ENCODE measurements at places on chromosomes 7 and 10.

DNA sequence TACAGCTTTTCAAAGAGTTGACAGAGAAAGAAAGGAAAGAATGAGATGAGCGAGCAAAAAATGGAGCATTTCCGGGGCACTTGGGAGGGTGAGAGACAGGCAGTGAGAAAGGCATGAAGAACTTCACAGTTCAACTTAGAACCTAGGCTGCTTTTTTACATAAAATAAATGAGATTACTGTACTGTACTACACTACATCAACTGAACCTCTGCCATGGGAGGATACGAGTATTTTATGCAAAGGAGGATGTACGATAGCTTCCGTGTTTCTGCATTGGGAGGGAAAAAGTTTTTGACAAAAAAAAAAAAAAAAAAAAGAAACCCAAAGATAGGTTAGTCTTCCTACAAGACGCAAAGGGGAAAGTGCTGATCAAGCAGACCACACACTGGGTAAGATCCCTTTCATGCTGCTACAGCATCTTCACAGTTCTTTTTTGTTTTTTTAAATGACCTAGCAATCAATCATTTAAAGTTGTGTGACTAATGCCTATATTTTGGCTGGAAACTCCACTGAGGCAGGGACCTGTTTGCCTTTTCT lies 88.0 kb downstream of the RAPGEF5 start:
- no peak for DNase-seq

DNA sequence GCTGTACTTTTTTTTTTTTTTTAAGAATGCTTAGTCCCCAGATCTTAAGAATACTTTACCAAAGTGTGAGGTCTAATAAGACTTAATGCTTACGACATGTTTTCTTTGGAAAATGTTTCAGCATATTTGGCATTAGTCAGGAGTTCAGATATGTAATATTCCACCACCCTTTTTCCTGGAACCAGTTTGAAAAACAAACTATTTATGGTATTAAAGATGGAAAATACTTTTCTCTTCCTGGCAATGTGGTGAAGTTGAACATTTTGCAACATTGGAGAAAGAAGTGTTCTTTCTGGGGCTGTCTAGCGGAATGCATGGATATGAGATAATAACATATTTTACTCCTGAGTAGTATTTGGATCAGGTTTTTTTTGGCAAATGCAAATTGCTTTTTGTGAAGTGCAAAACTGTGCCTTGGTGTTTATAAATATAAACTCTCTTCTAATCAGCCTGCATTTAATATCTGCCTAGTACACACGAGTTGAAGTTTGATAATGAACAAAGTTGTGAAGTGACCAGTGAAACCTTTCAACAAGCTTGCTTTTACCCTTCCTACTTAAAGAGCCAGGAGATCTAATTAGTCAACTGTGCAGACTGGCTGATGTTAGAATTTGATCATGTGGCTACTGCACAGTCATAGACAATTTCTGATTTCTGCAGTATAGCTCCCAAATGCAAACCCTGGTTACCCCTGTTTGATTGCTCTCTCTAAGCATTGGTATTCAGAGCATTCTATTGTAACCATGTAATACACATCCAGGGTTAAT lies 20.9 kb downstream of the MAP3K8 start:
- no peak for DNase-seq

DNA sequence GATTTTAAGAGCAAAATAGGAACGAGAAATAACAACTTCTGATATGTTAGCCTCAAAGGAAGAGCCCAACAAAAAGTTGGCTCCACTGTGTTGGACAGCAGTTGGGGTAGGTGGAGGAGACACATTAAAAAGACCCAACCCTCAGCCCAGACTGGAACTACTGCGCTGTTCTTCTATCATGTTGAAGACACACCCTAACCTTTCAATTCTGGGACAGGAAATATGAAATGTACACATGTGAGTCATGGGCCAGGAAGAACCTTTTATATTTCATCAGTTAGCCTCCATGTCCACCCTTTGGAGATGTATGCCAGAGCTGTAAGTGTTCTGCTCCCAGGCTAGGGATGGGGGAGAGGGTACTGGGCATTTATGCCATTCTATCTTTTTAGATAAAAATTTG lies 22.1 kb downstream of the CLDN12 start:
- DNase-seq = no peak

- peak; percentile 17 for DNase-seq
These were observed 608 bp downstream of the ENTPD7 start for GRCh38 chr10:99659868-99660366.

DNA sequence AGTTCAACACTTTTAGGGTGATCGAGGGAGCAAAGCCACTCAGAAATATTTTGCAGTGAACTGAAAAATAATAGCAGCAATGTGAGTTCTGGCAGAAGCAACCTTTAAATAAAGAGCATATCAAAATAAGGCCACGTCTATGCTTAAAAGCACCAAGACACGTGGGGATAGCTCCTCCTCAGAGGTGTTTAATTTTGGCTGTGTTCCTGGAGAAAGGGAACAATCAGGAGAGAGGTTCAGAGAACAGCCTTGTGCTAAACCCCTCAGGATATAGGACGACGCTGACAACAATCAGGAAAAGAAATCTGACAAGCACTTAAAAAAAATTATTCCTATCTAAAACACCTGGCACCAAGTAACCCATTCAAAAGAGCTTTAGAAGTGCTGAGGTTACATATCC lies 471.9 kb upstream of the CELF2 start:
- DNase-seq = no peak

DNA sequence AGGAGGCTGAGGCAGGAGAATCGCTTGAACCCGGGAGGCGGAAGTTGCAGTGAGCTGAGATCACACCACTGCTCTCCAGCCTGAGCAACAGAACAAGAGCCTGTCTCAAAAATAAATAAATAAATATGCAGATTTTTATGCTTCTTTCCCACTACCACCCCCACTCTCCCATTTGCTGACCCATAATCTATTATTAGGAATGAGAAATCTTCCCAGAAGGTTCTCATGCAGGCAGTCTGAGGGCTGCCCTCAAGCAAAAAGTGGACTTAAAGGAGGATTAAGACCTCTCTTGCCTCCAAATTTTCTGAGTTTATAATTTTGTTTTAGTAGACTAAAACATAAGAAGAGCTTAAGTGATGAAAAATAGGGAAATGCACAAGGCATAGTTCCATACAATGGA lies 85.2 kb upstream of the TOMM7 start:
- no peak for DNase-seq

DNA sequence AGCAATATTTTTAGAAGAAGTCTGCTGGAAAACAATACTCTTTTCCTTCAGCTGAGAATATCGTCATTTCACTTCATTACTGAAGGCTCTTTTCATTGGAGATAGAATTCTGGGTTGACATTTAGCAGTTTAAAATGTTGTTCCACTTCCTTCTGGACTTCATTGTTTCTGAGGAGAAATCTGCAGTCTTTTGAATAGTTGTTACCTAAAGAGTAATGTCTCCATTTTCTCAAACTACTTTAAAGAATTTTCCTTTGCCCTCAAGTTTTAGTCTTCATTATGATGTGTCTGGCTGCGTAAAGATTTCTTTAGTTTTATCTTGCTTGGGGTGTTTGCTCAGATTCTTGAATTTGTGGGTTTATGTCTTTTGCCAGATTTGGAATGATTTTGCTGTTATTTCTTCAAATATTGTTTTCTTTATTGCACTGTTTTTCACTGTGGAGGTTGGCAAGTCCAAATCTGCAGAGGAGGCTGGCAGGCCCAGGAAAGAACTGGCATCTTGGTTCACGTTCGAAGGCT lies 136.3 kb downstream of the DNAJB6 start:
- DNase-seq = no peak

DNA sequence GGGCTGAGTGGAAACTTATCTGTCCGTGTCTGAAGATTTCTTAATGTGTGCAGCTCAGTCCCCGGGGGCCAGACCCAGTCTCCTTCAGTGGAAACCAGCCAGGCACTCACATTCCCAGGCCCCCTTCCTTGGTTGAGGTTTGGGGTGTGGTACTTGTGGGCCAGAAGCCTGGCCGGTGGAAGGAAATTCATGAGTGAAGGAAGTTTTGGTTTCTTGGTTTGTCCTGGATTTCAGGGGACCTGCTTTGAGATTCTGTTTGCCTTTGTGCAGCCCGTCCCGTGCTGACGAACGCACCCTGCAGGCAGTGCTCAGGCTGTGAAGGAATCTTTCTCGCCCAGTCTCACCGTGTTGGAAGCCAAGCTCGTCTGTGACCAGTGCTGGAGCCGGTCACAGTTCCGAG lies 2.9 kb downstream of the INPP5A start:
- DNase-seq = no peak

- no peak for DNase-seq
These were observed 17.8 kb downstream of the YKT6 start for GRCh38 chr7:44218418-44219201.

DNA sequence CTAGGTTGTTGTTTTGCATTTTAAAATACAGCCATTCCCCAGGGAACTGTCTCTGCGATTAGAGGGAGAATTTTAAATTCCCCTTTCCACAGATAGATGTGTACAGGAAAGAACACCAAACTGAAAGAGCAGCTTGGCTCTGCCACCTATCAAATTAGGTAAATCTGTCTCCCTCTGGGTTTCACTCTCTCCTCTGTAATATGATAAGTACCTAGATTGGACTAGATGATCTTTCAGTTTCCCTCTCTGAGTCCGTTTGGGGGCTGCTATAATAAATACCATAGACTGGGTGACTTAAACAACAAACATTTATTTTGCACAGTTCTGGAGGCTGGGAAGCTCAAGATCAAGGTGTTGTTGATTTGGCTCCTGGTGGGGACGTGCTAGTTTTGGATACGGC lies 186.0 kb downstream of the KIF20B start:
- no peak for DNase-seq

GRCh38 chr7:11835260-11835659 lies 3.3 kb upstream of the THSD7A start:
- no peak for DNase-seq

DNA sequence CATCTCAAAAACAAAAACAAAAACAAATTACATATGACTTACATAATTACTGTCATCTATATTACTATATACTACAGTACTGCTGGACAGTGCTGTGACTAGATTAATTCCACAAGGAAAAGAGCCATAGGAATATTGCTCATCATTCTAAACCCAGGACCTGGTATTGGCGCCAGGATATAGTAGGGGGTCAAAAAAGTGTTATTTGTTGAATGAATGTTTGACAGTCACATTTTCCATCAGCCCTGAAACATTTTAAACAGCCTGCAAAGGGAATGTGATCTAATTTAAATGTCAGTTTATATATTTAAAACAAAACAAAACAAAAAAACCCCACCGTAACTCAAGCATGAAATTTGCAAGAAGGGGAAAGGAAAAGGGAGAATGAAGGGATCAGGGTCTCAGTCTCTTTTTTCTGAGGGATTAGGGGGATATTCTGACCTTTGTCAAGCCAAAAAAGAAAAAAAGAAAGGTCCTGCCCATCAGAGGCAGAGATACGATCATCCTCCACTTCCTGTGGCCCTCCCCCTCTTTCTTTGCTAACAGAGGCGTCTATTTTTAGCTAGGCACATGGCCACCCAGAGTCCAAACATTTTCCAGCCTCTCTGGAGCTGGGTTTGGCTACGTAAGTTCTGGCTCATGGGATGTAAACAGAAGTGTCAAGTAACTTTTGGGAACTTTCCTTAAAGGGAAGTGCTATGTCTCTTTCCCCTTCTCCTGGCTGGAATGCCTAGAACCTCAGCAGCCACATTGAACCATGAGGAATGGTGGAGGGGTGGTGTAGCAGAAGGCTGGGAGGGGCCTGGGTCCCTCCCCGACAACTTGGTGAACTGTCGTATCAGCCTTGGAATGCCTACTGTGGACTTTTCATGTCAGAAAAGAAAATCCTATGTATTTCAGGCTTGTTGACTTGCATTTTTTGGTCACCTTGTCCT lies 44.6 kb upstream of the DLG5 start:
- no peak for DNase-seq

DNA sequence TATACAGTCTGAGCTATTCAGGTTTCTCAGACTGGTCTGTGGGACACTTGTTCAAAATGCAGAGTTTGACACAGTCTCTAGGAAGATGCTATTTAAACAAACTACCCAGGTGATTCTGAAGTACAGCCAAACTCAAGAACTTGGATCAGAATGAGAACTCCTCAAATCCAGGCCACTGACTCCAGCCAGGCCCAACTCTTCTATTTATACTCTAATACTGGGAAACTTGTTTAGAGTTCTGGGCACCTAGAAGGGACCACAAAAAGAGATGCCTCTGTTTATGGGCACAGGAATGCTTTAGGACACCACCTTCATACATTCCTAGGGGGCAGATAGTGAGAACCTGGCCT lies 40.1 kb upstream of the ADD3 start:
- no peak for DNase-seq

DNA sequence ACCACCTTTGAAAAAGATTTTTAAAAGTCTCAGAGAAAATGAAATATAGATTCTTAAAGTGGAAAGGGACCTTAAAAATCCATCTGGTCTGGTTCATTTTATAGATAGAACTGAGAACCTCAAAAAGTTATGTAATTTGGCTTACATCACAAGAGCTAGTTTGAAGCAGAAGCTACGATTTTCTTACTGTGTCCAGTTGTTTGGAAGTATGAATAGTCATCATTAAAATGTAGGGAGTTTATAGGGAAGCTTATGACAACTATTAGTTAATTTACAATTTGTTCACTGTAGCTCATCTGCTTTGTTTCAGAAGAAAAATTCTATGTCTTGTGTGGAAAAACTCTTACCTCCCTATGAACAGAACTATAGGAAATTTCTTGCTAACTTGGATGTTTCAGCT lies 26.9 kb downstream of the ZEB1 start:
- no peak for DNase-seq

- DNase-seq = no peak
These were observed 101.3 kb downstream of the MDFIC start for GRCh38 chr7:115023219-115023618.

GRCh38 chr10:86798611-86799010 lies 42.2 kb downstream of the BMPR1A start:
- no peak for DNase-seq

GRCh38 chr7:76314042-76314721 lies 11.7 kb downstream of the HSPB1 start:
- peak; percentile 81 for DNase-seq
